ENCODE measurements at places on chromosomes 16 and 17. TPM values are rescaled to one million over a fixed set of nuclear protein-coding genes. Genes with fewer than 3 reads are reported as not detected.
A peak's percentile ranks its signal among the peaks of the same experiment; 100 is the strongest.

DNA sequence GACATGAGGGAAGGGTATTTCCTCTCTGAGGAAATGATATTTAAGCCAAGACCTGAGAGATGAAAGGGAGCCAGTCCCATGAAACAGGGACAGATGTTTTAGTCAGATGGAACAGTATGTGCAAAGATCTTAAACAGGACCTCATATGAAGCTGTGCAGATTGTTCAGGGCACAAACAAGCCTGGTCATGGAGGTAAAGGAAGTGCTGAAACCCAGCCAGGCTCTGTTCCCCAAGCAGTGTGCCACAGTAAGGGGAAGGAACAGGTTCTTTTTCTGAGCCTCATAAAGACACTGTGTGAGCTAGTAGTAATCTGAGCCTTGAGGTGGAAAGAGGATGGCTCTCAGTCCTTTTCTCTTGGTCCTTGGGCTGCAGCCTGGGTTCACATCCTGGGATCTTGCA lies 159.9 kb downstream of the ANKFN1 start:
- no peak for DNase-seq

DNA sequence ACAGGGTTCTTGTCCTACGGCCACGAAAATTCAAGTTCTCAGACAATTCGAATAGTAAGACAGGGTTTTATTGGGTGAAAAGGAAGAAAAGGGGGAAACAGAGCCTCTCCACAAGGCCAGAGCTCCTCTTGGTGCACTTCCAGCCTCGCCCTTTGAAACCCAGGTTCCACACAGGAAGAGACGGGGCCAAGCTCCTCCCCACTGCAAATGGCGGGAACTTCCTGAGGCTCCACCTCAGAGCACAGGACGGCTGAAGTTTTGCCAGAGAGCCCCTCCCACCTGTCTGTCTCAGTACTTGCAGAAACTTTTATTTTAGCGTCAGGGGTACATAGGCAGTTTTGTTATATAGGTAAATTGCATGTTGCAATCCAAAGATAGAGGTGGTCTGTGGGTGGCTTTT lies 165.7 kb upstream of the CDH8 start:
- DNase-seq, result peak; percentile 46

The TM4SF5 gene
- 1.5 TPM for total RNA-seq

The HEATR9 gene
- total RNA-seq, result 7.8 TPM

All from testis (tissue), 5 donors.